Thoracic aorta (tissue), 2 donors: ENCODE measurements at places on chromosomes 5 and 9. TPM values are rescaled to one million over a fixed set of nuclear protein-coding genes. Genes with fewer than 3 reads are reported as not detected.
A peak's percentile ranks its signal among the peaks of the same experiment; 100 is the strongest.

DNA sequence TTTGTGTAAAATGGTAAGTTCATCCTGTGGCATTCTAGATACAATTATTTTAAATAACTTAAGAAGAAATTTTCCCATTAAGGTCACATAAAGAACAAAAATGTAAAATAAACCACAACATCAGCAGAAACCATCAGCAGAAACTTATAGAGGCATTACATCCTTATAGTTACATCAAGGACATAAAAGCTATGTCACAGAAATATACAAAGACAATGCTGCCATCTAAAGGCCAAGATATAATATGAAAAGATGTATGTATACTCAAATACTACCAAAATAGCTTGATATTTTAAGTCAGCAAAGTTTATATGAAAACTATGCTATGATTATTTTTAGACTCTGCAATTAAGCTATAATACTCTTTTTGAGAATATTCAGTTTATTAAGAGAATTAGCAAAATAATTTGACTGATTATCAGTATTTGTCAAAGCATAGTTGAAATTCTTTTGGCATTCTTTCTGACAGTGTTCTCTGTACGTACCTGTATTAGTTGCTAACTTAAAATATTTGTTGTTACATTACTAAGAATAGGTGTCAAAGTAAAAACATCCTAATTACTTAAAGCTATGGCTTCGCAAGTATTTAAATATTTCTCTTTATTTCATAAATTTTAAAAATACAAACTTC, 36.2 kb downstream of the FBXL17 start:
- no peak overlapping the region for H3K27ac ChIP-seq
- no peak overlapping the region for H3K4me3 ChIP-seq
- DNase-seq = no peak
- H3K4me1 ChIP-seq = no peaks in the 10 kb centered on the region
- no peaks in the 10 kb centered on the region for H3K27me3 ChIP-seq

DNA sequence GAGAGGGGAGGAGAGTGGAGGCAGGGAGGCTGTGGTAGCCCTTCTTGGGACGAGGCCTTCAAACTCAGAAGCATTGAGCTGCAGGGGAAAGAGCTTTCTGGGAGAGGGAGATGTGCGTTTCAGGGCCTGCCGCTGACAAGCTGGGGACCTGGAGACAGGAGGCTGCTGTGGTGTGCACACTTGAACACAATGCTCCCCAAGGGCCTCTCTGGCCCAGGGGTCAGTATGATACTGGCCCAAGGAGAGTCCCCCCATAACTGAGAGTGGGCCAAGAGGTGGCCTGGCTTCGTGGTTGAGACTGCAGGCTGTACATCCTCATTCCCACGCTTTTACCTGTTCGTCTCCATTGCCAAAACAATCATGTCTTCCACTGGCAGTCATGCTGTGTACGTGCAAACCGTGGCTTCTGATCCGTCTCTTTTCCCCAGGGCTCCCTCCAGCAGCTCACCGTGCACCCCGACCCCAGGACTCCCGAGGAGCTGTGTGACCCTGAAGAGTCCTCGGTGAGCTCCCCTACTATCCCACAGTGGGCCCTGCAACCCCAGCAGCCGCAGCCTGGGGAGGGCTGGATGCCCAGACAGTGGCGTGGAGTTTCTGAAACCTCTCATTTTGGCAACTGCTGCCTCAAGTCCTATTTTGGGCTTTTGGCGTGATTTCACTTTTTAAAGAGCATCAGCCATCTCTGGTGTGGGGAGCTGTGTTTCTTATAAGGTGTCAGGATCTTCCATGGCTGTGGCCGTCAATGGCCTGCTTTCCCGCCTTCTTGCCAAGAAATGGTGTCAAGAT, 43.4 kb downstream of the COL15A1 start:
- H3K4me3 ChIP-seq = peak overlapping the region; percentile 41
- H3K27me3 ChIP-seq = no peaks in the 10 kb centered on the region
- no peak for DNase-seq
- H3K36me3 ChIP-seq = no peaks in the 10 kb centered on the region
- H3K4me1 ChIP-seq = peaks cover 18% of the 10 kb centered on the region

DNA sequence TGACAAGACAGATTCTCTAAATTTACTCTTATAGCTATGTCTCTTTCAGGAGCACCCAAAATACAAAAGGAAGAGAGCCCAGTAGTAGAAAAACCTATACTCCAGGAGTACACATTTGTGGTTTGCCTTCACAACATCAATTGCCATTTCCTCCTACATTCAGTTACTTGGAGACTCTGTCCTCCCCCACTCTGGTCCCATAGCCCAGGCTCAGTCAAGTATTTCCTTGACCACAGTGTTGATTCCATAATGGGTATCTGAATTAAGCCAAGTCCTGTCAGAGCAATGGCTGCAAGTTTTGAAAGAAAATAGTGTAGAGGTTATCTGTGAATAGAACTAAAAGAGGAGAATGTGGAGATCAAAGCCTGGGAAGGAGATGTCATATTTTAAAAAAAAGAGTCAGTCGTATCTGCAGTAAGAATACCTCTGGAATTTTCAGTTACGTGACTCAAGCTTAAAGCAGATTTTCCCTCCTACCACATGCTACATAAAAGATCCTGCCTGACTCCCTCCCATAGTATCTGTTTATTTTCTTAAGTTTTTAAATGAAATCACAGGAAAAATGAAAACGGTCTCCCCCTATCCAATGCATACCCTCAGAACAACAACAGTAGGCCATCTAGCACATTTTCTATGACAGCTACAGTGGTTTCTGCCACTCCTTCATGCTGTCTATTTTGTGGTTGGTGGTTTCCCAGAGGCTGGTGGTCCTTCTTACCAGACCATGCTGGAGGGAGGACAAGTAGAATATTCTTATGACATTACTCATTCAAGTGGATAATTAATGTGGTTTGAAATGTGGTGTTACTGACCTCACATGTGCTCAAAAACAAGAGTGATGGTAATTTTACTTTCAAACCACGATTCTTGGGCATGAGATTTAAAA, 249.7 kb upstream of the TMEM161B start:
- H3K4me3 ChIP-seq = no peak overlapping the region
- DNase-seq = no peak
- no peak overlapping the region for H3K27ac ChIP-seq
- H3K27me3 ChIP-seq = no peaks in the 10 kb centered on the region
- H3K36me3 ChIP-seq = no peaks in the 10 kb centered on the region

GRCh38 chr5:159762921-159763320, 153.4 kb upstream of the ADRA1B start:
- peaks cover 7% of the 10 kb centered on the region for H3K4me1 ChIP-seq
- peak overlapping the region; percentile 37 for H3K27ac ChIP-seq

DNA sequence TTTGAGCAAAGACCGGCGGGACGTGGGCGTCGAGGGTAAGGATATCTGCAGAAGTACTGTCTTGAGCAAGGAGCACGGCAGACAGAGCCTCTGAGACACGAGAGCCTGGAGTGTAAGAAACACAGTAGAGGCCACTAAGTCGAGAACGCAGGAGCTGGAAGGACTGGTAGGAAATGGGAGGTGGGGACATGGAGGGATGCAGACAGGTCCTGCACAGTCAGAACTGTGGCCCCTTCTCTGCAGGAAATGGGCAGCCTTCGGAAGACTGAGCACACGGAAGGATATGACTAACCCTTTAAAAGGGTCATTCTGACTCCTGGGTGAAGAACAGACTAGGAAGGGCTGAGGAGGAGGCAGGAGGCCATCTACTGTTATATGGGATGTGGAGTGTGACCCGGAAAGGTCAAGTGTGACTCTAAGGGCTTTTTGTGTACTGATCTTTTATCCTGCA, 1.4 kb upstream of the CAMSAP1 start:
- peaks cover 9% of the 10 kb centered on the region for H3K36me3 ChIP-seq
- DNase-seq = no peak
- peaks cover 35% of the 10 kb centered on the region for H3K4me1 ChIP-seq
- H3K4me3 ChIP-seq = peak overlapping the region; percentile 78

DNA sequence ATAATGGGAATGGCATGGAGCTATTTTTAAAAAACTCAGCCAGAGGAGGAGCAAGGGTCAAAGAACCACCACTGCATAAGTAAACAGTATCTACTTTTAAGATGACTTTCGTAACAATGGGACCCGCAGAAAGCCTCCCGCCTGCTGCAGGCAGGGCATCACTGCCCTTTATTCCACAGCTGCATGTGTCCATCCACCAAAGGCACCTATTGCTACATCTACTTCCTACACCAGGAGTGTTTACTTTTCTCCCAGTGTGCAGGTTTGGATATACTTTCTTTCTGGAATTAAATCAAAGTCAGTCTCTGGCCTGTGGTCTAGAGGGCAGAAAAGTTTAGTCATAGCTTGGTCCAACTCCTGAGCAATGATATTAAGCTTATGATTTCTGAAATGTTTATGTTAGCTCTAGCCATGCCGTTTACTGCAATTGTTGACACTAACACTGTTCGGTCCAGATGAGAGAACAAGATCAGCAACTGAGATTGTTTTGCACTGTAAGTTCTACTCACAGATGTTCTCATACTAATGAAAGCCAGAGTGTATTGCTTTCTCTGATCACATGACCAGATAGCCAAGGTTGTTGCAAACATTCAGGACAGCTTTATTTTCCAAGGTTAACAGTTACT, 391.5 kb downstream of the FGF10 start:
- H3K36me3 ChIP-seq = no peaks in the 10 kb centered on the region
- no peak for DNase-seq

- no peak overlapping the region for H3K27ac ChIP-seq
- no peaks in the 10 kb centered on the region for H3K36me3 ChIP-seq
- DNase-seq = no peak
- H3K27me3 ChIP-seq = no peaks in the 10 kb centered on the region
- H3K4me1 ChIP-seq = peaks cover 57% of the 10 kb centered on the region
Observed at GRCh38 chr5:142292249-142292648, 32.6 kb downstream of the SPRY4 start.

ADGRV1 gene
- 1.4 TPM for total RNA-seq

HINT1 gene
- 116 TPM for total RNA-seq

IL3 gene
- total RNA-seq = not detected

ZNG1F gene
- total RNA-seq = 25.0 TPM
